Activated effector memory CD4-positive, alpha-beta T cell treated with Interleukin-2 at 50 U/mL for 16 hours (primary cell): ENCODE measurements at places on chromosomes 13 and 19.

GRCh38 chr13:95156208-95156607 is 145.0 kb downstream of the ABCC4 start:
- DNase-seq = no peak

- DNase-seq = no peak
Observed at GRCh38 chr13:28601581-28601980, 57.3 kb upstream of the POMP start.

DNA sequence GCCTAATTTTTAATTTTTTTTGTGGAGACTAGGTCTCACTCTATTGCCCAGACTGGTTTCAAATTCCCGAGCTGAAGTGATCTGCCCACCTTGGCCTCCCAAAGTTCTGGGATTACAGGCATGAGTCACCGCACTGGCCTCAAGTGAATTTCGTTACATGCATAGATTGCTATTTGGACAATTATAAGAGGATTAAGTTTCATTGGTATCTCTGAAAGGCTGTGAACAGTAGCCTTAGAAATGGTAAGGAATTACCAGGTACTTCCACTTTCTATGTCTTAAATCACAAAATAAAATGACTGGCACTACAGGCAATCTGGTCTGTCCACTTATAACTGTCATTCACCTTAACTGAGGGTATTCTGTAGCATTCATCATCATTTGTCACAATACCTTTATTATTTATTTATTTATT is 2.9 kb upstream of the CCDC9 start:
- no peak for DNase-seq

DNA sequence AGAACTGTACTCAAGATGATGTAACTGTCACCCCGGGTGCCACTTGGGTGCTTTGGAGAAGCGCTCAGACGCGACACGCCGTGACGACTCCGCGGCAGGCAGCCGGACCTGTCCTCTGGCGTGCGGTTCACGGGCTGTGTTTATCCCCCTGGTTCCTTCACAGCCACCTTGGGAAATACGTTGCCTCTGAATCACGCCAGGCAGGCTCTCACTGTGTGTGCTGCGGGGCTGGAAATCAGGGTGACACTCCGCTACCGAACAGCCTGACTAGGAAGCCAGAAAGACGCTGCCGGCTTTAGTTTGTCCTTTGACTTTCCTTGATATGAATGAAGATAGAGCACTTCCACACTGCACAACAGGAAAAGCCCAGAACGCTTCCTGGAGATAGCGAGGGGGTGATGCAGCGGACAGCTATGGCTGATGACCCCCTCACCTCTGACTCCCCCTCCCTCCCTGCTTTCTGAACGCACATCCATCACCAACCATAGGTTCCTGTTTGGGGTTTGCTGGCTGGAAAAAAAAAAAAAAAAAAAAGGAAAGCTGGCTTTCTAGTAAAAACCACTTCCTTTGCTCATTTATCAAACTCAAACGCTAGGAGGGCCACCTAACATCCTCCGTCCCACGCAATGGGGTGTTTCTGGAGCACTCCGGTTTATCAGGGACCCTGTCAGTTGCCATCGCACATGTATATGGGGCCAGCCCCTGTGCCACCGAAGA is 3.7 kb upstream of the GP6 start:
- DNase-seq = no peak

GRCh38 chr19:35341565-35342225 is 6.0 kb upstream of the FFAR1 start:
- DNase-seq = no peak

GRCh38 chr19:27738569-27739193 is 1474.3 kb downstream of the UQCRFS1 start:
- no peak for DNase-seq

DNA sequence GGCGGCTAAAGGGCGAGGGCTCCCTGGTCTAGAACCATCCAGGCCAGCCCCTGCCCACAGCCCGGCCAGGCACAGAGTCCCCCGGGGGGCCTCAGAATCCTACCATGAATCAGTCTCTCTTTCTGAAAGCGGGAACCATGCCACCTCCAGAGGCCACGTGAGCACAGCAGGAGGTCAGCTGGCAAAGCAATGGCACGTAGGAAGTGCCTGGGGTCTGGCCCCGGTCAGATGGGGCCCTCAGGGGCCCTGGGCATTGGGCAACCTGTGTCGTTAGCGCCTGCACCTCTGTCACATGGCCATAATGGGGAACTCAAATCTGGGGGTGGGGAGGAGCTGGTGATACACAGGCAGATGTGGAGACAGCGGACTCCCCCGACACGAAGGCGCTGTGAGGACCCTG is 8.8 kb downstream of the MFSD12 start:
- no peak for DNase-seq

- DNase-seq = peak; percentile 19
Observed at GRCh38 chr19:33000510-33000909, 28.5 kb downstream of the FAAP24 start.

DNA sequence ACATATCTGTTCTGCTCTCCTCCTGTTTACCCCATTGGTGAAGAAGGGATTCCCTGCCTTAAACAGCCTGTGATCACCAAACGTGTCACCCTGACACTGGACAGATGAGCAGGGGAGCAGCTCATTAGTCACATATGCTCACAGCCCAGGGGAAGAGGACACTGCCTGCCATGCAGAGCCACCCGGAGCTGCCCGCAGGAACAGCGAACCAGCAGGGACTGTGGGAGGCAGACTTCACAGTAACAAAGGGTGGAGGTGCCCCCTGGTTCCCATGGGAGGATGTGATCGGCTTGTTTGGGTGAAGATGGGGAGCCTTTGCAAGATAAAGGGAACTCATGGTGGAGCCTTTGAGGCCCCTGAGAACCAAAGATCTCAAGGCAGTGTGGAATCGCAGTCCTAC is 88.6 kb upstream of the FARP1 start:
- DNase-seq = no peak

DNA sequence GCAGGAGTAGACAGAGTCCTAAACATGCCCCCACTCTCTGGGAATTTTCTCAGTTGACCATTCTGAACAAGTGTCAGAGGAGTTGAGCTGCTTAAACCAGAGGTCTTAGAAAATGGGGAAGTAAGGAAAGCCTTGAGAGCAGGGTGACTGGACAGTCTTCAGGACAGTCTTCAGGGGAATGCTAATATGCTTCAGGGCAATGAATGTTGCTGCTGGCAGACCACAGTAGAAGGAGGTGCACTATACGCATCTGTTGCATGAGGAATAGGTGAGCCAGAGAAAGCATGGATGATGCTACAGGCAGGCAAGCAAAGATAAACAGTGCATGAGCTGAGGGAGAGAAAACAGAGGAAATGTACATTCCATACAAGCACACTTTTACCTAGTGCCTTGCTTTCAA is 196.6 kb upstream of the GPR12 start:
- DNase-seq = no peak

GRCh38 chr19:38245826-38246498 is 10.2 kb downstream of the PPP1R14A start:
- no peak for DNase-seq

DNA sequence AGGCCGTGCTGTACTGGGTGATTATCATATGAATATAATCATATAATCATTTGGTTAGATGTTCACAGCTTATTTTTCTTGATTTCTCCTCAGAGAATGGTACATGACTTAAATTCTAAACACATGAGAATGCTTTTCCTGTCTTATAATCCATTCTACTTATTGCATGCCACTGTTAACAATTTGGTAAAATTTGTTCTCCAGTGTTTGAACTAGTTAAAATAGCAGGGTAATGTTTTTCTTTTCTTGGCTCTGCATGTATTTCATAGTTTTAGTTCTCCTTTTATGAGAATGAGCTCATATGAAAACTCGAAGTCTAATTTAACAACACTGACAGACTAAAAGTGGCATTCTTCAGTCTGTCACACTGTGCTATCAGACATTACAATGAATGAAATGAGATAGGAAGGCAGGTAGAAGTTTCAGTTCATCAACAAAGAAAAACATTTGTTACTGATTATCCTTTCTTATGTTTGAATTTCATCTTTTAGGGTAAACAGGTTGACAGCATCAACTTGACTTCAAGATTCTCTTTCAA is 10.2 kb downstream of the SPRYD7 start:
- DNase-seq = no peak

DNA sequence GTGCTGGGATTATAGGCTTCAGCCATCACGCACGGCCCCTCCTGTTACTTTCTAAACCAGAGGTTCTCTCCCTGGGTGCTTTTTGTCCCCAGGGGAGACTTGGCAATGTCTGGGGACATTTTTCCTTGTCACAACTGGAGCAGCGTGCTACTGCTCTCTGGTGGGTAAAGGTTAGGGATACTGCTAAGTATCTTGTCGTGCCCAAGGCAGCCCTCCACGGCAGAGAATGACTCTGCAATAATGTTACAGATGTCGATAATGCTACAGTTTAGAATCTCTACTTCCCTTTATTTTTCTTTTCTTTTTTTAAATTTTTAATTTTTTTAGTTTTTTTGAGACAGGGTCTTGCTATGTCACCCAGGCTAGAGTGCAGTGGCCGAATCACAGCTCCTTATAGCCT is 38.0 kb downstream of the ADGRE1 start:
- DNase-seq = no peak
